ENCODE measurements at places on chromosomes 2 and 18.
A peak's percentile ranks its signal among the peaks of the same experiment; 100 is the strongest.

- peak; percentile 64 for DNase-seq
Measured at GRCh38 chr2:74530239-74531187, 780 bp downstream of the HTRA2 start.

- no peak for DNase-seq
Measured at GRCh38 chr2:163637871-163638270, 97.9 kb downstream of the FIGN start.

GRCh38 chr2:221997100-221997499 lies 301.7 kb downstream of the PAX3 start:
- DNase-seq, result no peak

DNA sequence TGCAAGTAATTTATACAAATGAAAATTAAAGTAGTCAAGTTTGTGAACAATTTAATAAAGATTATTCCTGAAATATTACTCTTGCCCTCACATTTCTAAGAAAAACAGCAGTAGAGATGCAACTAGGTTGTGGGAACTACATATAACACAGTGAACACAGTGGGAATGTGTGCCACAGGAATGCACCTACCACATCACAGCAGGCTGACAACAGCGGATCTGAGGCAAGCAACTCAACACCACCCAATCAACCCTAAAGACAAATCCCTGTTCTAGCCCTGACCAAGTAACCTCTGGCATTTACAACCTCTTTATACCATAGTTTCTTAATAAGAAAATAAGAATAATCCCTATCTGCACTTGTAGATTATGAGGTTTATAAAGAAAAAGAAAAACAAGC lies 23.4 kb downstream of the MBOAT2 start:
- no peak for DNase-seq

DNA sequence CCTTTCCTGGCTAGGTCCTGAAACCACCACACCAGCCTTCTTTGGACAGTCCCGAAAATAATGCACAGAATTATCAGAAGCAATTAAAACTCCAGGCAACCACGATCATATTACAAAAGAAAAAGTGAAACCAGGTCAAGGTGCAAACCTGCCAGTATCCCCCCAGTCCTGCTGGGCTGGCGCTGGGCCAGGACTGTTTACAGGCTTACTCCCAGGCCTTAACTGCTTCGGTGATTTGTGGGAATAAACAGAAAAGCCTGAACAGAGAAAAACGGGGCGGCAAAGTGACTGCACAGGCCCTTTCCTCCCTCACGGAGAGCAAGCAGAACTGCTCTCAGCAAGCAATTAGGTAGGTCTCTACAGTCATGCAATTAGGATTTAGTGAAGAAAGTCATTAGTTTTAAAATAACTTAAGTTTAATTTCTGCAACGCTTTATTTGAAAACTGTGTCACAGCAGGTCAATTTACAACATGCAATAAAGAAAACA lies 1.3 kb downstream of the HDAC4 start:
- DNase-seq, result peak; percentile 20

- DNase-seq, result no peak
Measured at GRCh38 chr18:3683483-3683882, 233.5 kb downstream of the TGIF1 start.

GRCh38 chr2:100017633-100018032 lies 124.8 kb downstream of the AFF3 start:
- DNase-seq, result no peak

- DNase-seq, result no peak
Measured at GRCh38 chr2:204110338-204110741, 173.8 kb downstream of the ICOS start.

DNA sequence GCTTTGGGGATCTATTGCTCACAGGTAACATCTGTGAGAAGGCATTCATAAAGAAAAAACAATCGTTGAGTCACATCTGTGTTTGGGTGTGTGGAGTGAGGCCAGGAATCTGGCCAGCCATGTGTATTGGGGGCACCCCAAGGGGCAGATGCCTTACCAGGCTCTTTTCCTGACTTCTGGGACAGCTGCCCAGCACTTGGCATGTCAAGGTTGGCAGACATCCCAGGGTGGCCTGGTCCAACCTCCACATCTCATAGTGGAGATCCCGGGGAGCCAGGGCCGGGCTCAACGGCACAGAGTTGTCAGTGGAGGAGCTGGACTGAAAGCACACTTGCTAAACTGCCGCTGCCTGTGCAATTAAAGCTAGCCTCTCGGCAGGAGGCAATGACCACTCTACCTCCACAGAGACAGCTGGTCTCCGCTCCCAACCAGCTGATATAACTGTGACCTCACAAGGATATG lies 75.3 kb upstream of the MGAT4A start:
- no peak for DNase-seq

DNA sequence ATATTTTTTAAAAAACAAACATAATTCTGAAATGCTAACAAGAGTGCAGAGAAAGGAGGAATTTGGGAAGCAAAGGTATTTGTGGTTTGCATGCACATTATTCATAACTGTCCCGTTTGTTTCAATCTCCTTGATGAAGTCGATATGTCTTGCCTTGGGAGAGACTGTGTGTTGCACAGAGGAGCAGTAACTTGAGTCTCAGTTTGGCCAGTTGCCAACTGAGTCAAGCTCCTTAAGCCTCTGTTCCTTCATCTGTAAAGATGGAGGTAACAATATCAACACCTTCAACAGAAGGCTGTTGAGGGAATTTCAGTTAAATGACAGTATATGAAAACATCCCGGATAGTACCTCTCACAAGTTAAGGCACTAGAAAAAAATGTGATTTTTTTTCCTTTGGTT lies 226.2 kb downstream of the ASXL3 start:
- no peak for DNase-seq

GRCh38 chr2:160635488-160635887 lies 141.9 kb upstream of the RBMS1 start:
- no peak for DNase-seq

DNA sequence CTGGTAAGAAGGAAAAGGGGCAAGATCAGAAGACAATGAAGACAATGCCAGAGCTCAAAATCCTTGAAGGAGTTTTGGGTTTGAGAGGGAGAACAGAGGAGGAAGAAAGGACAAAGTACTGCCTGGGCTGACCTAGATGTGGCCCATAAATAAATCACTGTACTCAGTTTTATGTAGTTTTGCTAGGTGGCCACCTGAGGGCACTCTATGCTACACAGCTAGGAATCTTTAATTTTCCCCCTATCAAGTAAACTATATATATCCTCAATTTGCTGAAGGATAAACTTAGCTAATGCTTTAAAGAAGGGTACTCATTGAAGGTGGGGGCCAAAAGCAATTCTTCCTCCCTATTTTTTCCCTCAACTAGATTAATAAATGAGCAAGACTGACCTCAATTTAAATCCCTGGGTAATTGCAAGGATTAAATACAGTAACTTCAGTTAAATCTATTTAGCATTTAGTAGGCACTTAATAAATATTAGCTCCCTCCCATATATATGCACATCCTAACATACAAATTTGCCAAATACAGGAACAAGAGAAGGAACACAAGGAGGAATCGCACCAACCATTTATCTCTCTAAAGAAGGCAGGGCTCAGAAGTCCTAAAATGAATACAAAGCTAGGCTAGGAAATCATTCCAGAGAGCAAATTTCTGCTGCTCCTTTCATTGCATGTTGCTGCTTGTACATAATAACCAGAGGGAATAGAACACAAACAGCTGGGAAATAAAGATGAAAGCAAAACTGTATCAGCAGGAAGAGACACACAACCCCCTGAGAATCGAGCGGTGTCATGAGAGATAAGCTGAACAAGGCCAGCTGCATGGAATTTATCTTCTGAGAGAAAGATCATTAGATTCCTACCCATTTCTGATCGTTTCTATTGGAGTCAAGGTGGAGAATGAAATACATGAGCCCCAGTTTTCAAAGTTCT lies 540.1 kb downstream of the NRXN1 start:
- peak; percentile 5 for DNase-seq

GRCh38 chr2:160408173-160408958 lies 85.2 kb downstream of the RBMS1 start:
- no peak for DNase-seq

DNA sequence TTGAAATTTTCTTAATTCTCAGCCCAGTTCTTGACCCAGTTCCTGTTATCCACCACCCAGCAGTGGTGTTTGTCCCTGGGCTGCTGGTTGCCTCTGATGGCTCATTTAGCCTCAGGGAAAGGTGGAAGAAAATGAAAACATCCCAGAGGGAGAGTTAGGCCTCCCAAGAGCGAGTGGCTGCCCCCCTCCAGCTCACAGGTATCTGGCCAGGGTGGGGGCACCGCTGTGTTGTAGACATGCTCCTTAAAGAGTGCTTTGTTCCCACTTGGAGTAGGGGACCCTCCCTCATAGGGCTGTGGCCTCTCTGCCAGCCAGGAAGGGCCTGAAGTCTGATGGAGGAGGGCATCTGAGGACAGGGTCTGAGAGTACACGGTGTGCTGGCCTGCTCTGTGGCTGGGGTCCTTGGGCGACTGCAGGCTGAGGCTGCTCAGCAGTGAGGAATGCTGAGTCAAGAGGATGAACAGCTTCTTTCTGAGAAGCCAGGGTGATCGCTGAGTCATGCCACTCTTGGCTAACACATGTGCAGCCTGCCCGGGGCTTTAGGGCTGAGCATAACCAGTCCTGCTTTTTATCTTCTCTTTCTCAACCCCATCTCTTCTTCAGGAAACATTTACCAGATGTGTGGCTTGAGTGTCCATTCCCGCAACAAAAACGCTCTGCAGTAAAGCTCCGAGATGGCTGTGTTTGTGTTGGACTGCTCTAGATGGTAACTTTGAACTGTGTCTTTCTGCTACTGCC lies 72.3 kb downstream of the IL1R2 start:
- no peak for DNase-seq

DNA sequence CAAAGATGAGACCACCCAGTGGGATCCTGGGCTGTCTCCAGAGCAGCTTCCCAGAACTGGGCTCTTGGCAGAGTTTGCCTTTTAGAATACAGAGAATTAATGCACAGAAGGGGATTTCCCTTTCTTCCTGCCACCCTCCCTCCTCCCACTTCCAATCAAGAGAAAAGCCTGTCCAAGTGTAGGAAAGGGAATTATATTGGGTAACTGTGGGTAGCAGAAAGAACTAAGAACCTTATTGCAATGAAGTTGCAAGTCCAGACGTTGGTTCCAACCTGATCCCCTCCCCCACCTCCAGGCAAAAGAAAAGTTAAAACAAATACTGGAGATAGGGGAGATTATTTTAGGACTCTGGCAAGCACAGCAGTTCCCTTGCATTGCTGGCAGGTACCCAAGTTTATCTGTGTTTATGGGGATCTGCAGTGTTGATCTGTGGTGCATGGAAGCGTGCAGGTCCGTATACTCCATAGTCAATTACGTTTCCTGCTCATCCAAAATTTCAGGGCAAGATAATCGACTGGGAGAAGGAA lies 114.3 kb downstream of the PRKCE start:
- DNase-seq, result no peak

- DNase-seq, result no peak
Measured at GRCh38 chr2:117794668-117795067, 19.8 kb upstream of the DDX18 start.

GRCh38 chr2:10720306-10720705 lies 1.1 kb upstream of the ATP6V1C2 start:
- DNase-seq, result no peak

DNA sequence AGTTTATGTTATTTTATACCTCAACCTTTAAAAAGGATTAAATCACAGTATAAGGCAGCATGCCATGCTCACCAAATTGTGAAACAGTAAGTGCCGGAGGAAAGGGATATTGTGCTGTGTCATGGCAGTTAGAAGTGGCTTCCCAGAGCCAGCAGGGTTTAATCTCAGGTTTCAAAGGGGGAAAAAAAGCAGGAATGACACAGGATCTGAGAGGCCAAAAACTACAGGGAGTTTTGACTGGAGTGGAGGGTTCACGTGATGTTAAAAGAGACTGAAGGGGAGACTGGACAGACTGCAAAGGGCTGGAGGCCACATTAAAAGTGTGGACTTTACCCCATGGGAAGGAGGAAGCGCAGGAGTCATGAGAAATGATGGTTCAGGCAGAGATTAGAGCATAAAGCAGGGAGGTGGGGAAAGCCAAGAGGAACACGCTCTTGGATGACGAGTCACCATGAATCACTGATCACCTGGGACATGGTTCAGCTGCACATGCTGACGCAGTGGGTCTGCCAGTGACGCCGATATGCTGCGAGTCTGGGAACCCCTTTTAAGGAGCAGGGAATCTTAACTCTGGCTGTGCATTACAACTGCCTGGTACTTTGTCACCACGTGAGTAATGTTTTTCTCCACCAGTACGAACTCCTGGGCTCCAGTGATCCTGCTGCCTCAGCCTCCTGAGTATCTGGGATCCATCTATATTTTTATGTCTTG lies 6.1 kb downstream of the CHMP1B start:
- no peak for DNase-seq

DNA sequence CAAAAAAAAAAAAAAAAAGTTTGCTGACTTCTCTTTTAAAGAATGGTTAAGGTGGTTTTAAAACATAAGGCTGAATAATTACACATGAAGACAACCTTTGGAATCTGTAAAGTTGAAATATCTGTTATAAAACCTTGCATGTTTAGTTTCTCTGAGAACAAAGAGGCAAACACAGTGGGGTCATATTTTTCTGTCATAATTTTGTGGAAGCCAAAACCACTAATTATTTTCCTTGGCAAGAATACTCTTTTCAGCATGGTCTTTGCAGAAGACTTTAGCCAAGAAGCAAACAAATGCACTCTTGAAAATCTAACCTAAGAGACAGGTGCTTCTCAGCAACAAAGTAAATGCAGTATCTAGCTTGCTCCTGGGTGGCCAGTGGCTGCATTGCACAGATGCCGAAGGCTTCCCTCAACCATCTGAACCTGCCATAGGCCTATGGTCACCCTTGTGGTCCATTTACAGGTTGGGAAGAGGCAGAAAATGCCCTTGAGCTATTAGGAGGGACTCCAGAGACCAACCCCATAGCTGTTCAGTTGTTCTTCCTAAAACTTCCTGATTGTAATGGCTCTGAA lies 44.8 kb downstream of the ZAP70 start:
- no peak for DNase-seq

DNA sequence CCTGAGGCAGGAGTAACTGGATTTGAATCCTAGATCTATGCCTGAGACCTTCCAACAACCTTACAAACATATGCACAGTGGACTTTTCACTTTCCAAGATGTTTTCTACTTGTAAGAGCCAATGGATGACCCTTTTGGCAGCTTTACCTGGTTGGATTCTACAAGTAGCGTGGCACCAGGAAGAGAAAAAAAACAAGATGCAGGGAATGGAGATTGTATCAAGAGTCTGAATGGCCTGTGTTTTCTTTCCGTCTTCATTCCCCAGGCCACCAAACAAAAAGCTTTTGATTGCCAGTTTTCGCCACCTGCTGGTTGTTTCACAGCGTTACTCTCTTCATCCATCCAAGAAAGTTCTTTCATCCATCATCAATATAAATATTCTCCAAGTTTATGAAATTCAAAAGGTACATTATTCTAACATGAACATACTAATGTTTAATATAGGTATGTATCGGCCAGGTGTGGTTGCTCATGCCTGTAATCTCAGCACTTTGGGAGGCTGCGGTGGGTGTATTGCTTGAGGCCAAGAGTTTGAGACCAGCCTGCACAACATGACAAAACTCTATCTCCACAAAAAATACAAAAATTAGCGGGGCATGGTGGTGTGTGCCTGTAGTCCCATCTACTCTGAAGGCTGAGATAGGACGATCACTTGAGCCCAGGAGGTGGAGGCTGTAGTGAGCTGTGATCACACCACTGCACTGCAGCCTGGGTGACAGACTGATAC lies 3.5 kb upstream of the BCL2 start:
- peak; percentile 61 for DNase-seq

- no peak for DNase-seq
Measured at GRCh38 chr2:120239488-120240287, 13.0 kb upstream of the RALB start.

All from germinal center (tissue), 1 donor.